ENCODE measurements at places on chromosomes 3 and 15. TPM values are rescaled to one million over a fixed set of nuclear protein-coding genes. Genes with fewer than 3 reads are reported as not detected.

BSN gene
- 0.04 TPM for total RNA-seq

HIGD1A gene
- 134 TPM for total RNA-seq

AMOTL2 gene
- total RNA-seq = 23.0 TPM

GOLGA8Q gene
- 0.58 TPM for total RNA-seq

SERPINI2 gene
- 0.12 TPM for total RNA-seq

ACKR2 gene
- total RNA-seq = not detected

HYAL1 gene
- not detected for total RNA-seq

STAB1 gene
- not detected for total RNA-seq

SLC28A1 gene
- total RNA-seq = not detected

CCR2 gene
- not detected for total RNA-seq

SLC9C1 gene
- total RNA-seq = not detected

- no peak for DNase-seq
Measured at GRCh38 chr15:58403581-58403980, 28.2 kb upstream of the LIPC start.

- DNase-seq = peak; percentile 63
Measured at GRCh38 chr15:51681303-51681963, at the start of gene SCG3. SCG3 (plus strand) TSS chr15:51681503; CDS start chr15:51681756, 253 bp downstream.

GRCh38 chr3:13652728-13653127 is 103.8 kb downstream of the FBLN2 start:
- no peak for DNase-seq

- DNase-seq = no peak
Measured at GRCh38 chr15:81945014-81945615, 100.7 kb downstream of the MEX3B start.

DNA sequence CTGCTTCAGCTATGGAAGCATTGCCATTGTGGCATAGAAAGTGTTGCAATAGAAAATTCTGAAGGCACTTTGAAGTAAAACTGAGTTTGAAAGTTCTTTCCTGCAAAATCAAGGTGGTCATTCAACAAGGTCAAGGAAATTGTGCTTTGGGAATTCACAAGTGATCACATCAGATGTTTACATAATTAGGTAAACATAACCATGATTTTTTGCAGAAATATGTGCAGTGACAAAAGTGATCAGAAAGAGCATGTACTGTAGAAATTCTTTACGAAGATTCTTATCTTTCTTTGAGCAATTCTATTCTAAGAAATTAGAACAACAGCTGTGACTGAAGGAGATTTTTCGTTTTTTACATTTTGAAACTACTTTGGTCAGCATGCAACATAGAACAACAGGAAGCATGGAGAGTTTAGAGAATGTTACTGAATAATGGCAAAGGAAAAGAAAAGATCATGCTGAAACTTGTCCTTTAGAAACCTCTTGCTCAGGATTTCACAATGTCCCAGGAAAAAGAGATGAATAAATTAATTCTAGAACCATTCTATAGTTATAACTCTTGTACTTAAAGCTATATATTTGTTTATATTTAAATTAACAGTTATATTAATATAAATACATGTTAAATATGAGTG is 643.4 kb upstream of the ARPP21 start:
- no peak for DNase-seq

DNA sequence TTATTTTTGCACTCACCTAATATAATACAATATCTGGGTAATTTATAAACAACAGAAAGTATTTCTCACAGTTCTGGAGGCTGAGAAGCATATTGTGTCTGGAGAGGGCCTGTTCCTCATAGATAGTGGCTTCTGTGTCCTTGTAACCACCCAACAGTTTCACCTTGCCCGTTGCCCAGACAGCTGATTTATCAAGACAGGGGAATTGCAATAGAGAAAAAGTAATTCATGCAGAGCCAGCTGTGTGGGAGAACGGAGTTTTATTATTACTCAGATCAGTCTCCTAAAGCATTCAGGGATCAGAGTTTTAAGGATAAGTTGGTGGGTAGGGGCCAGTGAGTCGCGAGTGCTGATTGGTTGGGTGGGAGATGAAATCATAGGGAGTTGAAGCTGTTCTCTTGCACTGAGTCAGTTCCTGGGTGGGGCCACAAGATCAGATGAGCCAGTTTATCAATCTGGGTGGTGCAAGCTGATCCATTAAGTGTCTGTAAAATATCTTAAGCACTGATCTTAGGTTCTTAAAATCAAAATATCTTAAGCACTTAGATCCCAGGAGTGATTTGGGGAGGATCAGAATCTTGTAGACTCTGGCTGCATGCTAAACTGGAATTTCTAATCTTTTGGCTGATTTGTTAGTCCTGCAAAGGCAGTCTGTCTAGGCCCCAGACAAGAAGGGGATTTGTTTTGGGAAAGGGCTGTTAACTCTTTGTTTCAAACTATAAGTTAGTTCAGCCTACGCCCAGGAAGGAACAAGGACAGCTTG is 33.9 kb upstream of the C15orf39 start:
- no peak for DNase-seq

DNA sequence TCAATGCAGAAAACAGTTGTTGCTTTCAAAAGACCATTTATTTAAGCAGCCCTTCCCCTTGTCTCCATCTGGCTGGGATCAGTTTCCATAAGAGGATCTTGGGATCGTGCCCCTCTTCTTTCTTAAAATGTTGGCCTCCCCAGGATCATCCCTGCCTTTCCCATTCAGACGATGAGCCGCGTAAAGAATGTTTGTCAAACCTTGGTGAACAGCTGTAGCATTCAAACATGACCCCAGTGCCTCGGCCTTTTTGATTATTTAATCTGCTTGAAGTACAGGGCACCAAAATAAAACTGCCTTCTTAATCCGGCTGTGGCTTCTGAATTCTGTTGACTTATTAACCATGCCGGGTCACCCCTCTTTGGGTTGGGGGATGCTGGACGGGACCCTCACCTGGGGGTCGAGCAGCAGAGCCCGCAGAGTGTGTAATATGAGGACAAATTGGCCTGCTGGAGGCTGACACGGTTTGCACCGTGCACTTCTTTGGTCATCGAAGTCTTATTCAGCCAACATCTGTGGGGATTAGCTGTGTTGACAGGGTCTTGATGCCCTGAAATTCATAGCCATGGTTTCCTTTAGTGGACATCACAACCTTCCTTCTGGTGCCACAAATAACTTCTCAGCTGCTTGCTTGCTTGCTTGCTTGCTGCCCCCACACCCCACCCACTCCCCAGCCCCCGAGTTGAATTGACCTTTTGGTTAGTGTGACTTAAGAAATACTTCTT is at the start of gene LRTM1:
TSS of gene LRTM1 (minus strand) at position 14 of the 725 bp plus-strand sequence. CDS start 148 bp downstream, outside the sequence.
- no peak for DNase-seq

- peak; percentile 73 for DNase-seq
Measured at GRCh38 chr15:39429898-39430357, 151.0 kb upstream of the THBS1 start.

- peak; percentile 11 for DNase-seq
Measured at GRCh38 chr3:105401691-105402149, 35.0 kb downstream of the ALCAM start.

DNA sequence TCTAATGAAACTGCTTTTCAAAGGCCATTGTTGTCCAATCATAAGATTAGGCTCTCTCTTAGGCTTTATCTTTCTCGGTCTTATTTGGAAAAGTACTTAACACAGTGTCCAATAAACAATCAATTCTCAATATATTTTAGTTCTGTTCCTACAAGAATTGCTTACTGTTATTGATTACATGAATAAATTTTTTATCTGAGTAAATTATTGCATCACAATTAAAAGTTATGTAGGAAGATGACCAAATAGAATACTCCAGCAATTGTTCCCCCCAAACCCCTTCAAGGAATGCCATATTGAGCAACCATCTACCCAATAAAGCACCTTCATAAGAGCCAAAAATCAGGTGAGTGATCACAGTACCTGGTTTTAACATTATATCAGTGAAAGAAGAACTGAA is 55.0 kb upstream of the RFX7 start:
- no peak for DNase-seq

- no peak for DNase-seq
Measured at GRCh38 chr3:193130576-193130975, 110.4 kb upstream of the PLAAT1 start.

GRCh38 chr15:44574734-44575133 is 37.8 kb downstream of the EIF3J start:
- DNase-seq = no peak

- DNase-seq = peak; percentile 34
Measured at GRCh38 chr3:53709860-53710674, 136.2 kb downstream of the CHDH start.

DNA sequence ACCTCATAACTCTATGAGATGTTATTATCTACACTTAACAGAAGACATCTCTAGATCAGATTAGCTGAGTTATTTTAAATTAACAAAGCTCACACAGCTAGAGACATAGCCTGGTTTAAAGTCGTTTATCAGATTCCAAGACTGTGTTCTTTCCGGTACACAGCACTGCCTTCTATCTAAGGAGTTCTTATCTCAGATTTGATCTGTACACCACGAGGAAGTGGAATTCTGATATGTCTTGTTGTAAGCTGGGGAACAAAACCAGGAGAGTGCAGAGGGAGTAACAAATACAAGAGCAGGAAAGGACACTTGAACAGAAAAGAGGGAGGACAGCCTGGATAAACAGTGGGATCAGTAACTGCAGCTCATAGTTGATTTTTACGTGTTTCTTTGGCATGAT is 61.7 kb upstream of the KCNMB2 start:
- no peak for DNase-seq

DNA sequence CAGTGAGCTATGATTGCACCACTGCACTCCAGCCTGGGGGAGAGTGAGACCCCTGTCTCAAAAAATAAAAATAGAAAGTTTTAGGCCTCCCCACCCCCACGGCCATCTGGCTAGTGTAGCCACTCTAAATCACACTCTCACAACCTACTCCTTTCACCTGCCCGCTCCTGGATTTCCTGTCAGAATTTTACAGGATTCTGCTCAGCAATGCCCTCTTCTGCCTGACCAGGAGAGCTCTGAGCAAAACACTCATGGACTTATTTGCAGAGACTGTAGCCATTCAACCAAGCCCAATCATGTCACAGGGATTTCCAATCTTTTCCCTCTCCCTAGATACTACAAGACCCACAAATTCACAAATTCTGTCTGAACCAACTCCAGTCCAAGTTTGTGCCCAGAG is 242.6 kb upstream of the TPRG1 start:
- no peak for DNase-seq

DNA sequence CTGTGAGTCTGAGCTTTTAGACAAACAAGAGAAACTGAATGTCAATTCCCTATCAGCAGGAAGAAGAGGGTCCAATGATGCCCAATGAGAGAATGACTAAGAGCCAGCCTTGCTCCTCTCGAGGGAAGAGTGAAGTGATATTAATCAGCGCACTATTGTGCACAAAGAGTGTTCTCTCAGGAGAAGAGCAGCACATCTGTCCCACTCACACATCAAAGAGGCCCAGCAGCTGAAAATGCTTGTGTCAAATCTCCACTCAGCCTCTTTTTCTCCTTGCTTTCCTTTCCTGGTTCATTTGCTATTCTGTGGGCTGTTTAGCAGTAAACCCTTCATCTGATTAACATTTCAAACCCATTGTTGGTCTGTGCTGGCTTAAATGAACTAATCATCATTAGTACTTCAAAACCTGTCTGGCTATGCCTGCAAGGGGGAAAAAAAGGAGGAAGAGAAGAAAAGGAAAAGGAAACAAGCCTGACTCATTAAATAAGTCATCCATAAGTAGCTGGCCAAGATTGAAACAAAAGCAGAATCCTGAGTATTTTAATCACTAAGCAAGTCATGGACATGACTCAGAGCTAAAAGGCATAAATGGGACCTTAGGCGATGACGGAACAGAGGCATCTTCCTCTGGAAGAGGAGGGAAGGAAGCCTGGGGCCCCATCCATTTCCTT is 912.7 kb downstream of the TUSC7 start:
- DNase-seq = peak; percentile 53

GRCh38 chr3:12268049-12268735 is 20.7 kb upstream of the PPARG start:
- no peak for DNase-seq

DNA sequence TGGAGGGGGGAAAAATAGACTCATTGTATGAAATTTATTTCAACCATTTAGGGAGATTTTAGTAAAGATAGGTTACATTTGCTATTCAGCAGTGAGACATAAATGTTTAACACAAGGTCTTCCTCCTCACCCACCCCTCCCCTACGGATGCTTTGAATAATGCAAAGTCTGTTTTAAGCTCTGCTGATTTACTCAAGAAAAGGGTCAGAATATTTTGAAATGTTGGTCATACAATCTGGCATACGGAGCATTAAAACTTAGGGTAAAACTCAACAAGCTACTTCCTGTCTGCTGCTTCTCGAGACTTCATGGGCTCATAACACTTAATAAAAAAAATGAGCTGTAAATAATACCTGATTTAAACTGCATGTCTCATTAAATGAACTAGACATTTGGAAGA is 156.3 kb downstream of the WNT5A start:
- DNase-seq = no peak

All from H4 (cell line).